NCI-H774 (cell line): ENCODE measurements at places on chromosomes 3 and 15.

DNA sequence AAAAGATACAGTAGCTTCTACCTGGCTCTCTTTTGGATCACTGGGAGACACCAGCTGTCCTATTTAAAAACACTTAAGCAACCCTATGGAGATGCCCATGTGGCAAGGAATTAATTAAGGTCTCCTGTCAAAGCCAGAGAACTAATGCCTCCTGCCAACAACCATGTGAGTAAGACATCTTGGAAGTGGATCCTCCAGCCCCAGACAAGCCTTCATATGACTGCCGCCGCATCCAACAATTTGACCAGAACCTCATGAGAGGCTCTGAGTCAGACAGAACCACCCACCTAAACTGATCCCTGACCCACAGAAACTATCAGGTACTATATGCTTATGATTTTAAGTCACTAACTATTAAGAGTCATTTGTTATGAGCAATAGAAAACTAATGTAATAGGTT is 22.3 kb downstream of the IFT80 start:
- DNase-seq = no peak

DNA sequence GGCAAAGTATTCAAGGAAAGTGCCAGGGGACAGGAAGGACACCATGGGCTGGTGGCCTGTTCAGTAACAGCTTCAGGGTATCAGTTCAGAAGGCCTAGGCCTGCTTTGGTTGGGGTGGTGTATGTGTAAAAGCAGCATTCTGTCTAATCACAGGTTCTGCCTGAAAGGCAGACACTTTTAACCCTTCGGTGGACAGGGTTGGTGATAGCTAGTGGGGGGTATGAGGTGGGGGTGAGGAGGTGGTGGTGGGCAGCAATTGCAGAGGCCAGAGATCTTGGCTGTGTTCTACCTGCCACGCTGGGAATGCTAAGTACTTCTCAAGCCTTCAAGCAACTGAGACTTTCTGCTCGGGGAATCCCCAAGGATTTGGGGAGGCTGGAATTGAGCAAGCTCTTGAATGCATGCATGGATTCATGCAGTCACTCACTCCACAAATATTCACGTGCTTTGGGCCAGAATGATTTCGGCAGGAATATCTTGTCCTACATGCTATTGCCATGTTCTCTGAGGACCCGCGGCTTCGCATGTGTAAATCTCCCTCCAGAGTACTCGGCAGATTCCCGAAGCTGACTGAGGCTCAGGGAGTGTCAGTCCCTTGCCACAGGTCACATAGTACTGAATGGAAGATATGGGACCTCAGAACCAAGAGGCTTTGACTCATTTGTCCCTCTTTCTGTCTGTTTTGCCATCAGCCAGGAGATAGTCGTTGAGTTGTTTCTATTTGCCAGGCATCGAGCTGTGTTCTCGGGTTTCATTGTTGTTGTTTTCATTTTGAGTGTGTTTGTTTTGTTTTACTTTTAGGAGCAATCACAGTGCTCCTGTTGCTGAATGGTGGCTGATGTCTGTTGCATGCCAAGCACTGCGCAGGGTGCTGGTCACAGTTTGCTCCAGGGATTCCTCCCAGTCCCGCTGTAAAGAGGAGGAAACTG is 65.5 kb downstream of the SMAD3 start:
- no peak for DNase-seq

- DNase-seq = no peak
Observed at GRCh38 chr15:39581793-39582285, 960 bp downstream of the THBS1 start.

DNA sequence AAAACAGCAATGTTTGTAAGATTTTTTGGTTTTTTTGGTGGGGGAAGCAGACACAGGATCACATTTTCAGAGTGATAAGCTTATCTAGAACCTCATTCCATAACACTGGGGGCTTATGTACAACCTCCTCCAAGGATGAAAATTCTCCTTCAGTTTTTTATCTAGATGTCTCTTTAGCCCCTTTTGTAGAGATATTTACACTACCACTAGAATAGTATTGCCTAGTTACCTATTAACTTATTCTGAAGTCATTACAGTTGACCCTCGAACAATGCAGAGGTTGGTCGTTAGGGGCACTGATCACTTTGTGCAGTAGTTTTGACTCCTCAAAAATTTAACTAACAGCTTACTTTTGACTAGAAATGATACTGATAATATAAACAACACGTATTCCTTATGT is 32.8 kb downstream of the IFT57 start:
- DNase-seq = no peak

DNA sequence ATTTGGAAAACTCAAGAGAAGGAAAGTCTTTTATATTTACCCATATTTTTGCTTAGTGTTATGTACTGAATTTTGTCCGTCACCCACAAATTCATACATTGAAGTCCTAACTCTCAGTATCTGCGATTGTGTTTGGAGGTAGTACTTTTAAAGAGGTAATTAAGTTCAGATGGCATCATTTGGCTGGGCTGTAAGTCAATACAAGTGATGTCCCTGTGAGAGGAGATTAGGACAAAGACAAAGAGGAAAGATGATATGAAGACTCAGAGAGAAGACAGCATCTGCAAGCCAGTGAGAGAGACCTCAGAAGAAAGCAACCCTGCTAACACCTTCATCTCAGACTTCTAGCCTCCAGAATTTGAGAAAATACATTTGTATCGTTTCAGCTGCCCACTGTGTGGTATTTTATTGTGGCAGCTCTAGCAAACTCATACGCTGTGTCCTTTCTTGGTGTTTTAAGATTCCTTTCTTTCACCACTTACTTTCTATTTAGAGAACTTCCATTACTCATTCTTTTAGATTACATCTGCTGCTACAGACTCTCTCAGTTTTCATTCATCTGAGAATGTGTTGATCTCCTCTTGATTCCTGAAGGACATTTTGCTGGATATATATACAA is 17.0 kb downstream of the LRCH3 start:
- DNase-seq = no peak
